SIG-M5 (cell line): ENCODE measurements at places on chromosomes 11 and 22.

DNA sequence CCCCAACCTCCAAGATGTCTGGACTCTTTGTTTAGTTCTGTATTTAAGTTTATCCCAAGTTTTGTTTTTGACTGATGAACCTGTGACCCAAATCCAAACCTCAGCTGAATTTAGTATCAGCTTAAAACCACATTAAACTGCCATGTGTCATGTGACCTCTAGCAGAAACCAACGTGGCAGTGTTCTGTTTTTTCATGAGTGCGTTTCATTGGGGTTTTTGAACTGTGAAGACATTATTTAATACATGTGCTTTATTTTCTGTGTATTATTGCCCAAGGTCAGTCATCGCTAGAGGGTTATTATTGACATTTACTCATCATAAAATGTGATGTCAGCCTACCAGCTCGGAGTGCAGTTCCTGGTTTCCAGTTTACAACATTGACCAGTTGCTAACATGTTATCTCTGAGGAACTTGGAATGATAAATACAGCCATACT is 1.8 kb downstream of the TLCD5 start:
- DNase-seq, result no peak

- no peak for DNase-seq
Measured at GRCh38 chr11:45751430-45751829, 53.5 kb upstream of the SLC35C1 start.

DNA sequence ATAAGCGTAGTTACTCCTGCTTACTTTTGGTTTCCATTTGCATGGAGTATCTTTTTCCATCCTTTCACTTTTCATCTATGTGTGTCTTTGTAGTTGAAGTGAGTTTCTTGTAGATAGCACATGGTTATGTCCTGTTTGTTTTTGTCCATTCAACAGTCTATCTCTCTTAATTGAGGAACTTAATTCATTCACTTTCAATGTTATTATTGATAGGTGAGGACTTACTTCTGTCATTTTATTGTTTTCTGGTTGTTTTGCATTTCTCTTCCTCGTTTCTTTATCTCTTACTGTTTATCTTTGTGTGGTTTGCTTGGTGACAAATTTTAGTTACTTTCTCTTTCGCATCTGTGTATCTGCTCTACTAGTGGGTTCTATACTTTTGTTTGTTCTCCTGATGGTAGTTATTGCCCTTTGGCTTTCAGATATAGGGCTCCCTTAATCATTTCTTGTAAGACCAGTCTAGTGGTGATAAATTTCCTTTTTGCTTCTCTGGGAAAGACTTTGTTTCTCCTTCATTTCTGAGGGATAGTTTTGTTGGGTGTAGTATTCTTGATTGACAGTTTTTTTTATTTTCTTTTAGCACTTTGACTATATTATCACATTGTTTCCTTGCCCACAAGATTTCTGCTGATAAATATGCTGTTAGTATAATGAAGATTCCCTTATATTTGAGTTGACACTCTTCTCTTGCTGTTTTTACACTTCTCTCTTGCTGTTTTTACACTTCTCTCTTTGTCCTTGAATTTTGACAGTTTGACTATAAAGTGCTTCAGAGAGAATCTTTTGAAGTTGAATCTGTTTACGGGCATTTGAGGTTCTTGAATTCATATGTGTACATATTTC is 9.0 kb upstream of the RAG1 start:
- DNase-seq, result no peak

GRCh38 chr22:44196731-44197131 is 16.0 kb downstream of the PARVG start:
- no peak for DNase-seq

GRCh38 chr11:123448823-123449222 is 18.8 kb downstream of the GRAMD1B start:
- no peak for DNase-seq

DNA sequence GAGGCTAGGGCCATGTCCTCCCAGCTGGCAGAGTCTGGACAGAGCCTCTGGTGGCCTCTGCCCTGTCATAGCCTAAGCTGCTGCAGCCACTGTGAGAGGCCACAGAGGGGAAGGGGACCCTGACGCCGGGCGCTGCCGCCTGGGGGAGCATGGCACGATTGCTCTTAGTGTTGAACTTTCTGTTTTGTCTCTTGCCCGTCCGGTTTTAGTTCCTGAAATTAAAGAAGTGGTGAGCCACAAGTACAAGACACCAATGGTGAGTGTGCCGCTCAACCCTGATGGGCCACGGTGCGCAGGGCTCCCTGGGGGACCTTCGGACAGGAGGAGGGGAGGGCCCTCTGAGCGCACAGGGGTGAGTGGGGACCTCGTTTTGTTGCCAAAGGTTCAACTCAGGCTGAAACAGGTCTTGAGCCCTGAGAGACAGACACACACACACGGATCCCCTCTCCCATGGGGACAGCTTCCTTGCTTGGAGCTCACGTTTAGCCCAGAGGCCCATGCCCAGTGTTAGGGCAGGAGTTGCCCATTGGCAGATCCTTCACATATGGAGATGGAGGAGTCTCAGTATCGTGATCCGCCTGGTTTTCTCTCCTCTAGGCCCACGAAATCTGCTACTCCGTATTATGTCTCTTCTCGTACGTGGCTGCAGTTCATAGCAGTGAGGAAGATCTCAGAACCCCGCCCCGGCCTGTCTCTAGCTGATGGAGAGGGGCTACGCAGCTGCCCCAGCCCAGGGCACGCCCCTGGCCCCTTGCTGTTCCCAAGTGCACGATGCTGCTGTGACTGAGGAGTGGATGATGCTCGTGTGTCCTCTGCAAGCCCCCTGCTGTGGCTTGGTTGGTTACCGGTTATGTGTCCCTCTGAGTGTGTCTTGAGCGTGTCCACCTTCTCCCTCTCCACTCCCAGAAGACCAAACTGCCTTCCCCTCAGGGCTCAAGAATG is 23.8 kb downstream of the MYBPC3 start:
- DNase-seq, result no peak

GRCh38 chr11:1906181-1906580 is 13.3 kb upstream of the TNNT3 start:
- no peak for DNase-seq

- no peak for DNase-seq
Measured at GRCh38 chr11:109892321-109892794, 200.8 kb upstream of the ZC3H12C start.

- no peak for DNase-seq
Measured at GRCh38 chr11:63532799-63533475, 3.7 kb upstream of the PLAAT4 start.

DNA sequence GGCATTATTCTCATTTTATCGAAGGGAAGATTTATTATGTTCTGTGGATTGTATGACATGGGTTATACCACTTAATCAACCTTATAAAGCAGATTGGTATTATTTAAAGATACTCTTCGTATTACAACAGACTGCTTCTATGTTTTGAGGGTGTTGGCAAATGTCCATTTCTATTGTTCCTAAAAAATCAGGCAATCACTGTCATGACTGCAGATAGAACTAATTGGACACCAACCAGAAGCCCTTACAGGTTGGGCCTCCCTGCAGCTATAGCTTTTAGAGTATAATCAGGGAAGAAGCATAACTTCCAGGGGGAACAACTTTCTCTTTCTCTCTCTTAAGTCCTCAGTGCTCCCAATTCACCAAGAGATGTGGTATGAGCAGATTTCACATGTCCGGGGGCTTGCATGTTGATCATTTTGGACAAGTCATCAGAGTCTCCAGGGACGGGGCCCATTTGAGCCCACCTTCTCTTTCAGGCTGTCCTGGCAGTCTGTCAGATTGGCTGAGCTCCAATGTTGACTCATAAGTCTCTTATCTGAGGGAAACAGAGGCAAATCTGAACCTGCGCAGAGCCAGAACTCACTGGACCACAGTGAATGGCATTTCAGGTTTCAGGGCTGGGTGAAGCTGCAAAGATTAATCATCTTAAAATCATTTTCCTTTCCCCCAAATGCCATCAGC is 264.0 kb upstream of the CCDC90B start:
- DNase-seq, result no peak

DNA sequence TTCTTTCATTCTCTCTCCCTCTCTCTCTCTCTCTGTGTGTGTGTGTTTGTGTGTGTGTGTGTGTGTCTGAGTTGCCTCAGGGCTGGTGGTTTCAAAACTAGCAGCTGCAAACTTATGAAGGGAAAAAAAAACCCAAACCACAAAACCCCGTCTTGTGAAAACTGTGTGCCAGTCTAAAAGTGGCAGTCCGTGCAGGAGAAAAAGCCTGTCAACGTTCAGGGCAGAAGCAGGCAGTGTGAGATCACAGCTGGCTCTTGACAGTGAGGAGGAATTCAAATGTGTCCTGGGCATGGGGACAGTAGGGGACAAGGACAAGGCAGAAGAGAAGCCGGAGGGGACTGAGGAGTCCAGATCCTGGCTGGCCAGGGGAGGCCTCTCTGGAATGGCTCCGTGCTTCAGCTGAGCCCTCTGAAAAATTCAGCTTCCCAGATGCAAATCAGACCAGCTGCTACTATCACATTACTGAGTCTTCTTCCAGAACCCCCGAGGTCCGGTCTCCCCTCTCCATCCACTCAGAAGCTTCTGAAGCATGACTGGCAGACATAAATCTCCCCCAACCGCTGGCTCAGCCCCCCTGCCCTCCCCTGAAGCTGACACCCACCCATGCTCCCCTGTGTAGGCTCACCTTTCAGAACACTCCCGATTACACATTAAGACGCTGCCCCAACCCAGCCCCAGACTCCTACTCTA is 31.9 kb downstream of the FLI1 start:
- peak; percentile 64 for DNase-seq

GRCh38 chr22:40018051-40018450 is 23.3 kb downstream of the FAM83F start:
- no peak for DNase-seq
